SJCRH30 (cell line): ENCODE measurements at places on chromosomes 11 and 22.

GRCh38 chr11:59459916-59460315, 3.2 kb downstream of the OR4D6 start:
- DNase-seq, result no peak

GRCh38 chr22:19062139-19062942, 59.9 kb downstream of the DGCR2 start:
- DNase-seq, result no peak

- no peak for DNase-seq
Observed at GRCh38 chr22:44425694-44426045, 72.4 kb downstream of the RTL6 start.

GRCh38 chr11:45264839-45265515, 21.2 kb downstream of the SYT13 start:
- DNase-seq, result peak; percentile 18

DNA sequence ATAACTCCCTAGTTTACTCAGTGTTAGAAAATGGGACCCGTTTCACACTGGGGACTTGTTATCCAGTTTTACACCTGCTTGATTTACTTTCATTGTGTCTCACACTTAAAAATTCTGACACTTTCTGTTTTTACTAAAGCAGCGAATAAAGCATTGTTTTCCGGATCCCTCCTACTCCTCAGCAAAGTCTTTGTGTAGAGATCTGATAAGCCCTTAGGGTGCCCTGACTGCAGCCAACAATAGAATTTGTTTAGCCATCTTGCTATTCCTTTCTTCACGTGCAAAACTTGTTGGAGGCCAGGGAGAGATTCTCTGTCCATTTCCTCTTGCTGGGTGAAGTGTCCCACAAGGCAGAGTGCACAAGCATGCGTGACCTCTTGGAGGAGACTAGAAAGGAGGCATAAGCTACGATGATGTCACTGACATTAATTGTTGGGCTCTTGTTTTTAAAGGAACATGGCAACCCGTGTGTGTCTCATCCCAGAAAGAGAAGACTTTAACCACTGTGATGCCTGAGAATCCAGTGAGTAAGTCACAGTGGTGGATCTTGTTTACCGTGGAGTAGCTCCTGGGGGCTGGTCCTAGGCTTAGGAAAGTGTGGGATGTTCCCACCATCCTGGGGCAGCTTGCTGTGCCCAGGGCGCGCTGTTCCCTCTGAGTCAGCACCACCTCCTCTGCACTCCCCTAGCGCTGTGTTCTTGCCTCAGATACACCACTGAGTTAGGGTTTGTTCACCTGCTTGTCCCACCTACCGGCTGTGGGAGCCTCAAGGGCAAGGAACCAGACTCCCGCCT, 27.7 kb downstream of the MICAL2 start:
- no peak for DNase-seq

DNA sequence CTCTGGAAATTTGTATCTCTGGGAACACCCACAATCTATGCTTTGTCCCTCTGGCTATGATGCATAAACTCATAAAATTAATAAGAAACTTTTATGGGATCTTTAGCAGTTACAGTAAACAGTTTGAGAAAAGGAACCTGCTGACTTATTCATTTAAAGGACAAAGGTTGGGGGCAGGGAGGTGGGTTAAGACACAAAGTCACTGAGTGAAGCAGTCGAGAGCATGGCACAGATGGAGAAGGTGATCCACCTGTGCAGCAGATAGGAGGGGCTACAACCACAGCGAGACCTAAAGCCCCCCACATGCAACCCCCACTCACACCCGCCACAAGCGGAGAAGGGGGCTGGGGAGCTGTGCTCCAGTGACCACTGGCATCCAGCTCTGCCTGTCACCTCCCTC, 45.0 kb downstream of the SMCO4 start:
- no peak for DNase-seq

DNA sequence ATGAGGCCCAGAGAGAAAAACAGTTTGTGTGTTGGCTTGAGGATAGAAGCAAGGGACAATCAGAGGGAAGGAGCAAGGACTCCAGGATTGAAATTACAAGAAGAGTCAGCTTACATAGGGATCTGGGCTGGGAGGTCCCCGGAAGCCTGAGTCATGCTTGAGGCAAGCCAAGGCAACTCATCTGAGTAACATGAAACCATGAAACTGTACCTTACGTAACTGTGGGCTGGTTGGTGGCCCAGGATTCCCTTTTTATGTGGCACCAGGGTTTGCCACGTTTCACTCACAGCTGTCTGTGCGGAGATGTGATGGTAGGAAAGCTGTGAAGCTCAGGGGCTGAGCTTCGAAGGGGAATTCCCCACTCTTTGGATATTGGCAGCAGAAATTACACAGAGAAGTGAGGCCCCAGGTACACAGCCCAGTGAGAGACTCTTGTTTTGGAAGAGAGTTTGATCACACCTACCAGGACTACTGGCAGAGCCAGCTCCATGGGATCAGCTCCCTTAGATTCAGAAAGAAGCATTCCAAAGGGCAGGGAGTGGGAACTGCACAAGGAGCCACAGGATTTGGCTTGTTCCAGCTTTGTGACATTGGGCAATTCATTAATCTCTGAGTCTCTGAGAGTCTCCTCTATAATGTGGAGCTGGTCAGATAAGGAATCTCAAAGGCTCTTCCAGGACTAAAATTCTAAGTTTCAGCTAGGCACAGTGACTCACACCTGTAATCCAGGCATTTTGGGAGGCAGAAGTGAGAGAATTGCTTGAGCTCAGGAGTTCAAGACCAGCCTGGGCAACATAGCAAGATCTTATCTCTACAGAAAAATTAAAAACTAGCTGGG, 7.8 kb downstream of the SLC5A1 start:
- DNase-seq, result peak; percentile 63

DNA sequence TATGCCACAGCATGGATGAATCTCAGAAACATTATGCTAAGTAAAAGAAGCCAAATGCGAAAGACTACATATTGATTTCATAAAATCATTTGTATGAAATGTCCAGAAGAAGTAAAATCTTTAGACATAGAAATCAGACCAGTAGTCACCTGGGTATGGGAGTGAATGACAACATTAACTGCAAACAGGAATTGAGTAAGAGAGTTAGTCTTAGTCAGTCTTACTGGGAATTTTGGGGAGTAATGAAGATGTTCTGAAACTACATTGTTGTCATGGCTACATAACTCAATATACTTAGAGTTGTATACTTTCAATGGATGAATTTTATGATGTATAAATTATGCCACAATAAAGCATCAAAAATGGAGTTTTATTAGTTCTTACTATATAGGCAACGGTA, 107.8 kb upstream of the CHORDC1 start:
- DNase-seq, result no peak

DNA sequence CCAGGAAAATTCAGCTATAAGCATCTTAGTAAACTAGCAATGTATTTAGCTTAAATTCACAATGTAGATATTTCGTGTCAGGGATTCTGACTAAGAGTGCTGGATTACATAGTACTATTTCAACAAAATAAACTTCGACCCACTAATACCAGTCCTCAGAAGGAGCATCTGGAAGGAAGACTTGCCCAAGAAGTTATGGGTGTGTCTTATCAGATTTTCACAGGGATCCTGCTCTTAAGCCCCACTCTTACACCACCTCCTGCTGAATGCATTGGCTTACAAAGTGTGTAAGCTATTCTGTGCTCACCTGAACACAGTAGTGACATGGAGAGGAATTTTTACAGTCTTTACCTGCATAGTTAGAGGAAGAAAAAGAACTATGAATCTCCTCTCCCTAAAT, 35.4 kb upstream of the ANO5 start:
- DNase-seq, result no peak

DNA sequence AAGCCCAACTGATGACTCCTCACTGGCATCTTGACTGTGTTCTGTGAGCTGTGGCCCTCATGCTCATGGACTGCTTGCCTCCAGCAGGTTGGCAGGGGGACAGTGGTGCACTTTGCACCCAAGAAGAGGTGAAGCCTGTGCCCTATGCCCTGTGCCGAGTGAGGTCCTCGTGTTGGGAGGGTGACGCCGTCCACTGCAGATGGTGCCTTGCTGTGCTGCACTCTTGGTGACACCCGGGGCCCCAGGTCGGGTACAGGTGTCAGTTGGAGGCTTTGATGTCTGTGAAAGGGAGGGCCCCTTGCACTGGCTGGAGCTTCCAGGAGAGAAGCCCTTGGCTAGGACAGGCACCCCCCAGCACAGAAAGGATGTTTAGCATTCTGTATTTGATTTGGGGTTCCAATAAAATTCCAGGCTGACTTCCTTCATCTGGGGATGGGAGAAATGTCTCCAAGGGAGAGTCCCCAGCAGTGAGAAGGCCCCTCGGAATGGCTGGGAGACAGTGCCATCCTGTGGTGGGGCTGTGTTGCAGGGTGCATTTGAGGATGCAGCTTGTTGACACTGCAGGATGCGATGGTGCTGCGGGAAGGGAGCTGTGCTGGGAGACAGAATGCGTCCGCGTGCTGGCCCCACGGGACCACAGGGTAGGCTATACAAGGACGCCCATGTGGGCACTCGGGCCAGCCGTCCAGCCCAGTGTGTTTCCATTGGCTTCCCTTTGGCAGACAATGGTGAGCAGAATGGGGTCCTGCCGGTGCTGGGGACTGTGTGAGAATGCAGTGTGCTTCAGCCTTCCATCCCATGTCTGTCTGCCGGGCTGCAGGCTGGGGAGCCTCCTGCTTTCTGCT, 2.5 kb upstream of the ZDHHC8 start:
- DNase-seq, result peak; percentile 57
